ENCODE measurements at places on chromosomes 7 and 10.
A peak's percentile ranks its signal among the peaks of the same experiment; 100 is the strongest.

DNA sequence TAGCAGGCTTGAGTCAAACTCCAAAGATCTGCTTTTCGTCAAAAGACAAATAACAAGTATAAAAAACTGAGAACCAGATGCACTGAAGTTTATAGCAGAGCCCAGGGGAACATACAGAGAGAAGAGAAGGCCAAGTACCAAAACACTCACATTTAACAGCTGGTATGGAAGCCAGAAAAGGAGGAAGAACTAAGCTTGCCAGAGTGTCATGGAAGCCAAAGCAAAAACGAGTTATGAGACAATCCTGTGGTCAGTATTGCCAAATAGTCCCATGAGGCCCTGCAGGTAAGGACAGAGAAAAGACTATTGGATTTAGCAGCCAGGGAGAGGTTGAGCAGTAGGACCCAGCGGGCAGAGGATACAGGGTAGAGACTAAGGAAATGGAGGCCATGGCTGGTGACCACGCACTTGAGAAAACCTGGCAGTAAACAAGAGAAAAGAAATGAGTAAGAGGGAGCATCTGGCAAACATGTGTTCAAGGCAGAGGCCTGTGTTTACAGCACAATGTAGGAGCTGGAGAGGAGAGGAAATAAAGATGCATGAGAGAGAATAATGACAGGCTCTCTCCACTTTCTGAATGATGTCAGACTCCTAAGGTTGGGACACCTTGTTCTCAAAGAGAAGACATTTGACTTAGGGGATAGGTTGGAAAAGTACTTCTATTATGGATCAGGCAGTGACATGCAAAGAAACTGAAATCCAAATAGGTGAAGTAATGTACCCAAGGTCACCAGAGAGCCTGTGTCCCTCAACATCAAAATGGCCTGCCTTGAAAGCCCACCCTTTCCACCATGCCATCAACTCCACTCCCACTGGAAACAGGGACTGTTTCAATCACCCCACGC lies 9.1 kb downstream of the CREB3L2 start:
- no peak for DNase-seq

DNA sequence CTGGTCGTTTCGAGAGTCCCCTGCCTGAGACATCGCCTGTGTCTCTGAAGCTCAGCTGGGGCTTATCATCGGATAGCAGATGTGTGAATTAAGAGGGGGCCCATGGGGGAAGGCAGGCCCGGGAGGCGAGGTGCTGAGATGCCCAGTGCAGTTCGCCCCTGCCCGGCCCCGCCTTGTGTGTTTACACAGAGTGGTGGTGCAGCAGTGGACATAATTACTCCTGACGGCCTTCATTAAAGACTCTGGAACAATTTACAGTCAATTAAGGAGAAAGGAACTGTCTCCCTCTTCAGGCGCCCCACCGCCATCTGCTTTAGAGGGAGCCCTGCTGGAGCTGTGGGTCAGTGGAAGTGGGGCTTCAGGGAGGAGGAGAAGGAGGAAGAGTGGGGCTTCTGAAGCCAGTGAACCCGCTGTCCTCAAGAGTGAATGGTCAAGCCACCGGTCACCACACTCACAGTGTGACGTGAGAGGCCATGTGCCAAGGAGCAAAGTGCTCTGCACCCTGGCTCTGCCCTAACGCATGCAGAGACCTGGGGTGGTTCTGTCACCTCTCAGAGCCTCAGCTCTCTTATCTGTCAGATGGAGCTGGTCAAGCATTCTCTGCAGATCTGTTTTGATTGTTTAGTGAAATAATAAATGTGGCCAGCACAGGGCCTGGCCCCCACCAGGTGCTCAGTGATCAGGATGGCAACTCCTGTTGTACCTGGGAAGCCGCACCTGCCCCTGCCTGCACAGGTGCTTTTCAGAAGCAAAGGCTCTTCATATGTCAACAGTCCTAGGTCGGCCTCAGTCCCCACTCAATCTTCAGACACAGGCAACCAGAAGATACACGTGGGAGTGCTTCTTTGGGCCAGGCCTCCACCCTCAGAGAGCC lies 65.6 kb downstream of the CDH23 start:
- no peak for DNase-seq

DNA sequence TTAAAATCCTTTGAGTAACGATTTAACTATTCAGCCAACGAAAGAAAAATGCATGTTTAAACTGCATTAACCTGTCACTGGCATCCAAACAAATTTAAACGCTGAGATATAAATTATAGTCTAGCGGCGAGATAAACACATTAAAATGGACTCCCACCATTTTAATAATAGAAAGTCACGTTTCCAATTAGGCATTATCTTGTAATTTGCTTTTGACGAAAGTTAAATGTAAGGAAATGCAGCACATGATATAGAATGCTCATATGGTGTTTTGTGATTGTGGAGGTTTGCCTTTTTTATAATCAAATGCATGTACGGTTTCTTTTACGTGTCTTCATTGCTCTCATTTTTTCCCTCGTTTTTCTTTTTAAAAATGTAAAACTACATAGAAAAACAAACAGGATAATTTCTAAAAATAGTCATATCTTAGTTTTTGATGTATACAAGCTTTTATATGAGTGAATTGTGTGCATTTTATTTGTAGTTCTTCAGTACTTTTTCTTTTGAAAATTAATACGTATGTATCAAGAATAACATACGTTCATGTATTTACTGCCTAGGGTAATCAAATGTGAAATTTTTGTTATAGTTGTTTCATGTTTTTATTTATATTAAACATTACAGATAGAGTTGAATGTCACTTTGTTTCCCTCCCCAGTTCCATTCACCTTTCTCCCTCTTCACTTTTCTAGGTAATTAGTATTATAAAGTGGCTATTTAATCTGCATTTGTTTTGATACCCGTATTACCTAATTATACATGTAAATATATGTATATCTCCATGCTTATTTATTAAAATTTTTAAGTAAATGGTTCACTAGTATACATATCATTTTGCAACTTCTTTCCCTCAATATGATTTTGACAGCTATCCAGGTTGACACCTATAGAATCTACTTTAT lies 1.1 kb upstream of the KLF14 start:
- no peak for DNase-seq

GRCh38 chr10:91036807-91037411 lies 116.0 kb upstream of the ANKRD1 start:
- no peak for DNase-seq

- no peak for DNase-seq
Observed at GRCh38 chr7:55365205-55365674, at the start of gene LANCL2. TSS of gene LANCL2 (plus strand) at chr7:55365337. CDS start at chr7:55366026, 689 bp downstream.

DNA sequence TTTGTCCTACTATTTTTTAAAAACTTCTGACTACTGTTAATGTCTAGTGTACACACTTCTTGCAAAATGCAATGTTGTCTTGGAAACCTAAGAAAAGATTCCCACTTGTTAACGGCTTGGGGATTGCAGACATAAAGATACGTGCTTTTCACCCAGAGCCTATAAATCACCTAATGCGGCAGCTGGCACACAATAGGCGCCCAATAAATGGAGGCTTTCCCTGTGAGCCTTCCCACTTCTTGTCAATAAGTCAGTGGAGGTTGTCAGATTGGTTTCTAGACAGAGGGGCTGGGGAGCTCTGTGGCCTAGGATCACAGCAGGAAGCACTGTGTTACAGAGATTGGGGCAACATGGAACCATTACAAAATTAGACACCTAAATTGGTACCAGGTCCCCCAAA lies 74.7 kb downstream of the VSTM4 start:
- no peak for DNase-seq

DNA sequence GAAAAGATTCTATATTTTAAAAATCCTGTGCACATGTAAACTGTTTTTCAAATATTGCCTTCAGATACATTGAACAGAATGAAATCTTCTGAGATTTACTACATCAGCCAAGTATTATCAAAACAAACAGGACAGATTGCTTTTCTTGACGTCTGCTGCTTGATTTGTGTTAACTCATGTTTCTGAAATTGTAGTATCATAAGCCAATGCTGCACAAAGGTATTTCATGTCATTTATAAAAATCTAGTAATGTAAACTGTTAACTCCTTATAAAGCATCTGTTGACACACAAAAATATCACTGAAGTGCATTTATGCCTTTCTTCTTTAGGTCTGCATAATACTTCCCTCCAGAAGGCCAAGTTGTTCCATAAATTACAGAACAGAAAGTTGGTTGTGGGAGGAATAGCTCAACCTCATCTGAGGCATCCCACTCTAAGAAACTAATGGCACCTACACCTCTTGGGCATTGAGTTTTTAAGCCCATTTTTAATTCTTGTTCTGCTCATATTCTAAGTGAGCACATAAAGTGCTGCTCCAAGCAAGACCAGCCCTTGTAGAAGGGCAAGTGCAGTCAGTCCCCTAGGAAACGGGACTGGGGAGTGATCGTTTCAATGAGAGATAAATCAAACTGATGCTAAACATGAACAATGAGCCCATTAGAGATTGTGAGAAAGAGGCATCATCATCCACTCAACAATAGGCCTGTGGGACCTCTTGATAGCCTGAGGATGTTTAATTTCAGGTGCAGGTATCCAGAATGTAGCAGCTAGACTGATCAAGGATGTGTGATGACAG lies 28.5 kb downstream of the CAV1 start:
- no peak for DNase-seq

- DNase-seq = no peak
Observed at GRCh38 chr7:45221896-45222604, 64.5 kb downstream of the RAMP3 start.

- DNase-seq = no peak
Observed at GRCh38 chr7:51778121-51778520, 461.5 kb upstream of the COBL start.

DNA sequence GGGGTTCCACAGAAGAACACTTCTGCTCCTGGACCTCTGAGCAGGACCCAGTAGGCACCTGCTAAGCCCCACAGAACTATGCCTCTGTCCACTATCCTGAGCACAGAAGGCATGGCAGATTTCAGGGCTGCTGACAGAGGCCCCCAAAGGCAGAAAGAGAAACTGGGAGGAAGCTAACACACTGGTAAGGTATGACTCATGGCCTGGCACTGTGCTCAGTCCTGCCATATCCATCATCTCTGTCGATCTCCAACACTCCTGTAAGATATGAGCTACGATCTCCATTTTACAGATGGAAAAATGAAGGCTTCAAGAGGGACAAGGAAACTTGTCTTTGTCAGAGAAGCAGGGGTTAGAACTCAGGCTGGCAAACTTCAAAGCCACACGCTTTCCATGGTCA lies 62.2 kb downstream of the GRID1 start:
- no peak for DNase-seq

- no peak for DNase-seq
Observed at GRCh38 chr10:126075009-126075408, 178.6 kb downstream of the FANK1 start.

DNA sequence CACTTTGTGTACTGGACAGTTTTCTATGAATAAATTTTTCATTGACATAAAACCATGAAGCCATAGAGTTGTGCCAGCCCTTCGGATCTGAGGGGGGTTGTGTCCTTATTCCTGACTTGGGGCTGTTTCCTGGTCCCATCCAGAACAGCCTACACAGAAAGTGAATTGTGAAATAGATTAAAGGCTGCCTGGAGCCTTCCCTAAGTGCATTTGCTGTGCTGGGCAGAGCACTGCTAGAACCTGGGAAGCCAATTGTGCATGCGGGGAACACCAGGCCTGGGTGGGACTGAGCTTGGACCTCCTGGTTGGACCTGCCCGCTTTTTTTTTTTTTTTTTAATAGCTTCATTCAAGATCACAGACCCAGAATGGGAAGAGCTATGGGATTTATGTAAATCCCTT lies 238.9 kb downstream of the ARHGAP21 start:
- no peak for DNase-seq

DNA sequence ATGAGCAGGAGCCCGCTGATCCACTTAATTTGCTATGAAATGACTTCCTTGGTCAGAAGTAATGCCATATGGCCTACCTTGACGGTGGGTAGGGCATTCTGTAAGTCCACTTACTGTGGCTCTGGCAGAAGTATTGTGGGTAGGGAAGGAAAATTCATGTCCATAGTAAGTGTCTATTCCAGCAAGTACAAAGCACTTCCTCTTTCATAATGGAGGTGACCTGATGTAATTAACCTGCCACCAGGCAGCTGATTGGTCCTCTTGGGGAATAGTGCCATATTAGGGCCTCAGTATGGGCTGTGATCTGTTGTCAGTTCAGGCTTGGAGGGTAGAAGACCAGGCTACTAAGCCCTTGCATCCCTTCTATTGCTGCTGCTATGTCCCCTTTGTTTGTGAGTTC lies 103.9 kb downstream of the SLC37A3 start:
- no peak for DNase-seq

DNA sequence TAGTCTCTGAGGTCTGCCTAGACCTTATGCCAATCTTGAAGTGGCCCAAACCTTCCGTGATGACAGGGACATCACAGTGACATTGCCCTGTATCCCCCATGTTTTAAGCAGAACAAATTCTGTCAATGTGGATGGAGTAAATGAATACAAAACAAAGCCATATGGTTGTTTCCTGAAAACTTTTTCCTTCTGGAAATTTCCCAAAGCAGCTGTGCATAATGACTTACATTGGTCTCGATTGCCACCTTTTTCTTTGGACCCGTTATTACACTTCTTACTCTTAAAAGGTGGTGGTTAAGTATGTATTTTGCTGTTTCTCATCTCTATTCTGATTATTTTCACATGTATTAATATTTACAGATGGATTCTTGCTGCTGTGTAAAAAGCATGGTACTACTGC lies 411.2 kb upstream of the KLF6 start:
- DNase-seq = no peak

DNA sequence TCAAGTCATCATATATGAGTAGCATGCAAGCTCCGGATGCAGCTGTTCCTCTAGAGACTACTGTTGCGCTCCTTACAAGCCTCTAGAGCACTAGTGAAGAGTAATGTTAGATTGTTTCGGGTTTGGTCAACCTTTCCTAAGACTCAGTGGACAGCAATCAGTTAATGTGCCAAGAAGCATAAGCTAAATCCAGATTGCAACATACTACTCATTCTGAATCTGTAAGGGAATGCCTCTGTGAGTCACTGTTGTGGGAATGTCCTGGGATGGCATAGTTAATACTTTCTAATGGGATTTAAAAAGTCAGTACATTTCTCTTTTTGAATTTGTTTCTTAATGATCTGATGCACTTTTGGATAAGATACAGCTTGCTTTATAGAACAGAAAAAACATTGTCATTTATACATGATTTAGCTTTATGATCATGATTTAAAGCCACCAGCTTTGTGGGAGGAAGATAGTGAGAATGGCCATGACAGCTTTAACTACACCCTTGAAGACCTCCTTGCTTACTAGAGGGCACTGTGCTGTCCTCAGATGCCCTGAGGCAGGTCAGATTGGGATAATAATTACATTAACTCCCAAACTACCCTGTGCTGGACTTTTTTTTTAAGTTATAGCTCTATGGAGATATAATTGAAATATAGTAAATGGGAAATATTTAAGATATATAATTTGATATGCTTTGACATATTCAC lies 138.4 kb downstream of the SDK1 start:
- DNase-seq = no peak

- DNase-seq = peak; percentile 50
Observed at GRCh38 chr7:36986948-36987724, 262.8 kb upstream of the AOAH start.

- no peak for DNase-seq
Observed at GRCh38 chr7:137832382-137832781, 14.4 kb downstream of the DGKI start.

Measured in caudate nucleus (tissue), 63 donors.